Osteoblast (primary cell): ENCODE measurements at places on chromosomes 7 and 10. TPM values are rescaled to one million over a fixed set of nuclear protein-coding genes. Genes with fewer than 3 reads are reported as not detected.

The OR9A2 gene
- total RNA-seq = not detected in 2 replicates

The TUBB8 gene
- total RNA-seq = not detected in 2 replicates

The ZPBP gene
- not detected in 2 replicates for total RNA-seq

The ANK3 gene
- total RNA-seq = 44.5 and 58.0 TPM in 2 replicates

The GHRHR gene
- total RNA-seq = not detected in 2 replicates

The ADAM22 gene
- 0.36 and 0.59 TPM in 2 replicates for total RNA-seq

The ZNF248 gene
- total RNA-seq = 7.6 and 9.1 TPM in 2 replicates

The PRTFDC1 gene
- 5.1 and 5.3 TPM in 2 replicates for total RNA-seq

DNA sequence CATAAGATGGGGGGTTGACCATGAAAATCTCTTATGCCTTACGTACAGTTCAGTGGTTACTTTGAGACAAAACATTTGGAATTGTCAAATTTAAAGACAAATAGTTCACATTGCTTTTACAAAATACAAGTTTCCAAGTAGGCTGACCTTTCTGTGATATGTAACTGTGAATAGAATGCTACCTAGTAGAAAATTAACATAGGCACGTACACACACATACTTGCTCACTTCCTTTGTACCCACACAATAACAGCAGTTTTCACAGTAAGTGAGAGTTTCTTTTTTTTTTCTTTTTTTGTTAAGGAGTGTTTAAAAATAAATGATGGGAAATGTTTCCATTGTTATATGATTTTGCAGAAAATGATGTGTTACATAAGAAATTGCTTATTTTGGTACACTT is 53.3 kb upstream of the SP8 start:
- H3K4me1 ChIP-seq = no peaks in the 10 kb centered on the region
- no peaks in the 10 kb centered on the region for H3K36me3 ChIP-seq
- no peaks in the 10 kb centered on the region for H3K27me3 ChIP-seq

DNA sequence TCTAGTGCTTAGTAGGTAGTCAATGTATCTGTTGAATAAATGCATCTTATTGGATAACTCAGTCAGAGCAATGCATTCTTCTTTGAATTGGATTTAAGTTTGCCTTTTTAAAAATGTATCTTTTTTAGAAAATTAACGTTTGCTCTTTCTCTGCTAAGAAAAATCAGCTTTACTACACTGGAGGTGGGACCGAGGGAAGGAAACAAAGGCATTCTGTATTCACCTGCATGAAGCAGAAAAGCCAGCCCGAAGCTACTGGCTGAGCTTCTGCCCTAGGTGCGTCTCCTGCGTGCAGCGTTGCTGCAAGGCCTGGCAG is 22.2 kb upstream of the ITGB1 start:
- H3K36me3 ChIP-seq = no peaks in the 10 kb centered on the region
- peaks cover 51% of the 10 kb centered on the region for H3K4me1 ChIP-seq

- peaks cover 8% of the 10 kb centered on the region for H3K4me1 ChIP-seq
- H3K27me3 ChIP-seq = no peaks in the 10 kb centered on the region
- no peak overlapping the region for H3K4me3 ChIP-seq
- no peak overlapping the region for H3K27ac ChIP-seq
- no peaks in the 10 kb centered on the region for H3K36me3 ChIP-seq
Observed at GRCh38 chr10:114931072-114931679, 6.8 kb upstream of the TRUB1 start.

GRCh38 chr7:52017802-52018679 is 701.4 kb upstream of the COBL start:
- no peak overlapping the region for H3K4me3 ChIP-seq
- H3K4me1 ChIP-seq = no peaks in the 10 kb centered on the region
- DNase-seq = peak; percentile 1
- H3K27ac ChIP-seq = no peak overlapping the region
- H3K36me3 ChIP-seq = no peaks in the 10 kb centered on the region

DNA sequence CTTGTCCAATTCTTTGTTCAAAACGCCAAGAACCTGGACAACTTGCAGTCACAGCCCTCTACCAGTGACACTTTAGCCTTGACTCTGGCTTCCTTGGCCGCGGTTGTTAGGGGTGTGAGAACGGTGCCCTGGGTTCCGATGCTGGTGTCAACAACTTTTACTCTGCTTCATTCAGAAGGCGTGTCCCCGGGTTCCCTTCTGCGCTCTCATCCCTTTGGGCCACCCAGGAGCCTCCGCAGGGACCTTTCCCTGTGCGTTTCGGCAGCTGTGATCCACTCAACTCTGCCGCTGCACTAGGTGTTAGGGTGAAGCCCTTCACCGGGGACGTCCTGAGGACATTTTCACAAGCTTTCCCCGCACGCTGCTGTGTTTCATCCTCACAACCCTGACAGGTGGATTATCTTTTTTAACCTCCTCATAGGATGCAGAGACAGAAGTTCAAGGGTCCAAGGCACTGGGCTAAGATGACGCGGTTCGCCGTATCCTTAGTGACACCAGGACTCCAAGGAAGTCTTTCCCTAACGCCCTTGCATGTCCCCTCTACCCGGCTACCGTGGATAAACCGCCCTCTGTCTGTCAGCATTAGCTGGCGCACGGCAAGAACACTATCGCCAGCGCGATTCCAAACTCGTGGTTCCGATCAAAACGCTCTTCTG is 133.5 kb upstream of the SHH start:
- no peaks in the 10 kb centered on the region for H3K36me3 ChIP-seq
- H3K27me3 ChIP-seq = no peaks in the 10 kb centered on the region
- no peak overlapping the region for H3K27ac ChIP-seq
- no peak for DNase-seq

DNA sequence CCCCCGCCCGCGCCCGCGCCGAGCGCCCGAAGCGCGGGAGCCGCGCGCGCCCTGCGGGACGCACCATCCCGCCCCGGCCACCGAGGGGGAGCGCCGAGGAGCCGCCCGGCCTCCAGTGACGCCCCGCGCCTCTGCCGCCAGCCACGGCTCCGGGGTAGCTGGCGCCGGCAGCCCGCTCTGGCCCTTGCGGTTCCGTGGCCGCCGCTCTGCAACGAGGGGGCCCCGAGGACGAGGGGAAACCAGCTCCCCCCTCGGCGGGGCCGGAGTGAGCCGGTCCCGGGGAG is at the start of gene PAXIP1:
PAXIP1 (minus strand) TSS at position 33 of the 284 bp plus-strand sequence. CDS start 195 bp downstream, outside the sequence.
- peaks cover 5% of the 10 kb centered on the region for H3K4me1 ChIP-seq
- DNase-seq = peak; percentile 95
- peak within 1 kb of the TSS; percentile 83 for H3K27ac ChIP-seq
- H3K4me3 ChIP-seq = peak within 1 kb of the TSS; percentile 92

DNA sequence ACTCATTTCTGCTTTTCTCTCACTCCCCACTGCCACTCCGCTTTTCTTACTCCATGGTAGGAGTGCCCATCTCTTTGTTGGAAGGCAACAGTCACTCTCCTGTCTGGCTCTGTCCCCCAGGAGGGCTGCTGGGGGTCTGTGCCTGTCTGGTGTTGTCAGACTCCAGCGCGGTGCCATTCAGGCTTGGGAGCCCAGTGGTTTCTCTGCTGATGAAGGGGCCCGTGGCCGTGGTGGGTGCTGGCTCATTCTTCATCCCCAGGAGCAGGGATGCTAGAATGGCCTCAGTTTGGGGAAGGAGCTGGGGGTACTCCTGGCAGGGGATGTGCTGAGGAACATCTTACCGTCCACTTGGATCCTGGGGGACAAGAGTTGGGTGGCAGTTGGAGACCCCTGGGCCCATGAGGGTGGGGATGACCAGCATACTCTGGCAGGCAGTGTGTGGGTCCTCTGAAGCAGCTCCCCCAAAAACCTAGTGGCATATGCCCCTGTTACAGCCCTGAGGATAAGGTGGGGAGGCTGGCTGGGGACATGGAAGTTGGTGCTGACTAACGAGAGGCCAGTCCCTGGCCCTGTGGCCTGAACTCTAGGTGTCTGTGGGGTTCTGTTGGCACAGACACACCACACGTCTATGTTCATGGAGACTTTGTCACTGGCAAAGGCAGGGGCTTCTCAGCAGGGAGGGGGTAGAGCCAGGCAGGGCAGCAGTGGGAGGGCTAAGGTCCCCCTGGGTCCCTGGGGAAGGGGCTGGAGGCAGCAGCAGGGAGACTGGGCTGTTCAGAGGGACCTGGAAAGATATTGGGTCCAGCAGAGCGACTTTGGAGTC is 102.8 kb upstream of the RET start:
- DNase-seq = peak; percentile 59
- no peaks in the 10 kb centered on the region for H3K4me1 ChIP-seq
- H3K4me3 ChIP-seq = no peak overlapping the region
- H3K27ac ChIP-seq = no peak overlapping the region
- H3K36me3 ChIP-seq = no peaks in the 10 kb centered on the region

- no peaks in the 10 kb centered on the region for H3K36me3 ChIP-seq
- no peak for DNase-seq
- no peaks in the 10 kb centered on the region for H3K4me1 ChIP-seq
- no peak overlapping the region for H3K27ac ChIP-seq
Observed at GRCh38 chr10:11434324-11434723, 177.1 kb downstream of the USP6NL start.

GRCh38 chr10:86360657-86361056 is 5.9 kb downstream of the GRID1 start:
- H3K4me1 ChIP-seq = no peaks in the 10 kb centered on the region
- H3K27me3 ChIP-seq = peaks cover 24% of the 10 kb centered on the region
- H3K27ac ChIP-seq = no peak overlapping the region
- DNase-seq = peak; percentile 83
- H3K4me3 ChIP-seq = no peak overlapping the region
- no peaks in the 10 kb centered on the region for H3K36me3 ChIP-seq

- H3K4me1 ChIP-seq = peaks cover 9% of the 10 kb centered on the region
- no peaks in the 10 kb centered on the region for H3K36me3 ChIP-seq
- H3K27ac ChIP-seq = peak overlapping the region; percentile 37
- no peak for DNase-seq
Observed at GRCh38 chr7:80263821-80264220, 129.2 kb downstream of the GNAI1 start.

- peak; percentile 94 for DNase-seq
- no peak overlapping the region for H3K4me3 ChIP-seq
- no peaks in the 10 kb centered on the region for H3K36me3 ChIP-seq
- H3K27me3 ChIP-seq = no peaks in the 10 kb centered on the region
- H3K4me1 ChIP-seq = peaks cover 9% of the 10 kb centered on the region
- no peak overlapping the region for H3K27ac ChIP-seq
Observed at GRCh38 chr10:130127364-130128061, 8.7 kb upstream of the GLRX3 start.

- H3K4me1 ChIP-seq = peaks cover 3% of the 10 kb centered on the region
- H3K4me3 ChIP-seq = no peak overlapping the region
- H3K36me3 ChIP-seq = no peaks in the 10 kb centered on the region
- DNase-seq = peak; percentile 65
Observed at GRCh38 chr7:141045842-141046620, 27.8 kb upstream of the TMEM178B start.

- DNase-seq = no peak
- H3K27ac ChIP-seq = no peak overlapping the region
- H3K4me3 ChIP-seq = no peak overlapping the region
- H3K27me3 ChIP-seq = no peaks in the 10 kb centered on the region
- no peaks in the 10 kb centered on the region for H3K36me3 ChIP-seq
Observed at GRCh38 chr7:41629711-41630111, 73.2 kb downstream of the INHBA start.
